ENCODE measurements at places on chromosomes 16 and 17.

DNA sequence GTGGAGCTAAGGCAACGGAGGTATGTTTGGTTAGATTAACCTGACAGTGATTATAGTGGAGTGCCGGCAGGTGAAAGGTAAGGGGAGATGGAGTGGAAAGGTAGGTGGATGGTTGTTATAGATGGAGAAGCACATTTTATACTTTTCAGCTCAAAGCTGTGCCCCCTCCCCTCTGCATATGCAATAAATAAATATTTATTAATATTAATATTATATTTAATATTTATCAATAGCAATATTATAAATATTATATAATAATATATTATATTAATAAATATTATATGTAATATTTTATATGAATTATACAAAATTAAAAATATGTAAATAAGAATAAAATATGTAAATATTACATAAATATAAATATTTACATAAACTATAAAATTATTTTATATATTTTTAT lies 70.0 kb downstream of the WSCD1 start:
- no peak for DNase-seq

DNA sequence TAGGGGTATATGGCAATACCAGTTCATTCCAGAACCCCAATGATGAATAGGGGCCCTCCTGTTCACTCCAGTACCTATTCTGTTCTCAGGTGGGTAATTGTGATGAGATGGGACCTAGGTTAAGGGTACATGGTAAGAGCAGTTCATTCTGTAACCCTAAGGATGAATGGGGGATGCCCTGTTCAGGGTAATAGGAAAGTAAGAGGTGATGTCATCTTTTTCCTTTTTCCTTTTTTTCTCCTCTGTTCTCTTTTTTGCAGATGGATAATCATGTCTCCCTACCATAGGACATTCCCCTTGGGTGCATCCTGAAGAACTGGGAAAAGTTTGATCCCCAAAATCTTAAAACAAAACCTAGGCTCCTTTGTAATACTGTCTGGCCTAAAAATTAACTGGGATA lies 25.0 kb upstream of the SLC6A2 start:
- no peak for DNase-seq

- no peak for DNase-seq
Observed at GRCh38 chr17:28279411-28279810, 39.6 kb upstream of the TMEM97 start.

GRCh38 chr17:15446036-15446435 lies 21.4 kb downstream of the CDRT4 start:
- no peak for DNase-seq

DNA sequence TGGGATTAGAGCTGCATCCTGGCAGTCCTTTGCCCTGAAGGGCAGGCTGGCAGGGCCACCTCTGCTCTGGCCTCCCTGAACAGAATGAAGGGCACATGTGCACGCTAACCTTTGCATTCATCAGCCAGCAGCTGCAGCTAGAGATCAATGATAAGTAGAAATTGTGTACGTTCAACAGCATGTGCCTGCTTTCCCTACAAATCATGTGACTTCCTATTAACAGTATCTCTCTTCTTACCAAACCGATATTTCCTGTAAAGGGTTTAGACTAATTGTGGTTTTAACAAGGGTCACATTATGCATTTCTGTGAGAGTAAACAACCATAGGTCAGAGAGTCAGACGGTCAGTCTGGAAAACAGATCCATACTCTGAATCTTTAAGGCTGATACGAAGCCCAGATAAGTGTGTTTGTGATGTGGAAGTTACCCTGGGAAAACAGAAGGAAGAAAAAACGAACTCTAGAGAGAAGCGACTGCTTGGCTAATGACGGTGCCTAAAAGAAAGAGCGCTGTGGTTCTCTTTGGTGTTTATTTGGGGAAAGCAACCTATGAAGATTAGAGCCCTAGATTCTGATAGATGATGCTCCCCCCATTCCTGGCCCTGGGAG lies 219.4 kb downstream of the MAF start:
- DNase-seq: no peak
